ENCODE measurements at places on chromosomes 2 and 18. TPM values are rescaled to one million over a fixed set of nuclear protein-coding genes. Genes with fewer than 3 reads are reported as not detected.

The OXER1 gene
- 0.56 TPM for total RNA-seq

The PRKAG3 gene
- total RNA-seq, result 8.3 TPM

- H3K4me1 ChIP-seq, result no peaks in the 10 kb centered on the region
- H3K36me3 ChIP-seq, result no peaks in the 10 kb centered on the region
- DNase-seq, result no peak
- no peak overlapping the region for H3K27ac ChIP-seq
Measured at GRCh38 chr18:70720607-70721006, 431.8 kb downstream of the SOCS6 start.

GRCh38 chr2:17604050-17604449, 63.6 kb downstream of the VSNL1 start:
- no peak for DNase-seq
- no peak overlapping the region for H3K27ac ChIP-seq
- no peaks in the 10 kb centered on the region for H3K4me1 ChIP-seq
- no peaks in the 10 kb centered on the region for H3K36me3 ChIP-seq
- no peak overlapping the region for H3K4me3 ChIP-seq

The NTSR2 gene
- 0.85 TPM for total RNA-seq

DNA sequence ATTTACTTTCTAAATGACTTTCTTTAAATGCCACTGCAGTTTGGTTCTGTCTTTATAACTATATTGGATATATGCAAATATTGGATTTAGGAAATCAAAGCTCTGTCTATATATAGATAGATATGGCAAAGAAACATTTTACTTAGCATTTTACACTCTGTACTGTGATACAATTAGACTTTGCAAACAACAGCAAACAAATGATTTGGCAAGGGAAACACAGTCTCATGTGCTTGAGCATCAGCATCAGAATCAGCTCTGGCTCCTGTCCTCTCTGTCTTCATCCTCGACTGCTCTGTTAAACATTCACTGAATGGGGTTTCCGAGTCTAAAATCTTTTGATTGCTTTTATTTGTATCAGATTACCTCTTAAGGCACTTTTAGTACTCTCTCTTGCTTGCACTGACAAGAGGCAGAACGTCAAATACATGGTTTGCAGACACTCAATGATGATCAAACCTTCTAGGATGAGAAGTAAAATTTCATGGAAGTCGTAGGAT, 176.8 kb upstream of the LRP1B start:
- no peak overlapping the region for H3K4me3 ChIP-seq
- DNase-seq, result no peak
- no peaks in the 10 kb centered on the region for H3K27me3 ChIP-seq
- no peaks in the 10 kb centered on the region for H3K36me3 ChIP-seq
- H3K27ac ChIP-seq, result no peak overlapping the region
- H3K4me1 ChIP-seq, result no peaks in the 10 kb centered on the region

GRCh38 chr2:180655842-180656454, 324.5 kb upstream of the UBE2E3 start:
- H3K4me1 ChIP-seq, result peaks cover 10% of the 10 kb centered on the region
- H3K27me3 ChIP-seq, result no peaks in the 10 kb centered on the region
- no peak overlapping the region for H3K4me3 ChIP-seq
- no peaks in the 10 kb centered on the region for H3K36me3 ChIP-seq
- DNase-seq, result no peak
